ENCODE measurements at places on chromosomes 3 and 15.
A peak's percentile ranks its signal among the peaks of the same experiment; 100 is the strongest.

DNA sequence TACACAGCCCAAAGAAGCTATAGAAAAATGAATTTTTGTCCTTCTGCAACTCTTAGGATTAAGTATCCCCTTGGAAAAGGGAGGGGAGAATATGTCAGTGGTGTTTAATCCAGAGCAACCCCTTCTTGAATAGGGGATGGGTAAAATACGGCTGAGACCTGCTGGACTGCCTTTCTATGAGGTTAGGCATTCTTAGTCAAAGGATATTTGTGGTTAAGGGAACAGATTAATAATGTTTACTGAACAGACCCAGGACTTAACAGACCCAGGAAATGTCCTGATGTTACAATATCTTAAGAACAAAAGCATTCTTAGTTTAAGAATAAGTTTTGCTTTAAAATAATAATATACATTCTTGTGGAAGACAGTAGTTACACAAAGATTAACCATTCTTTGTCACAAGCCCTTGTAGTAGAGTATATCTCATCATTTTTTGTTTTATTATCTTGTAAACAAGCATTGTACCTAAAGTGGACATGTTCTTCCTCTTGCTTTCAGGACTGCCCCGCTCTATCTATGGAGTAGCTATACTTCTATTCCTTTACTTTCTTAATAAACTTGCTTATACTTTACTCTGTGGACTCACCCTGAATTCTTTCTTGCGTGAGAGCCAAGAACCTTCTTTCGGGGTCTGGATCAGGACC is 43.8 kb upstream of the B3GALNT1 start:
- no peak for DNase-seq

DNA sequence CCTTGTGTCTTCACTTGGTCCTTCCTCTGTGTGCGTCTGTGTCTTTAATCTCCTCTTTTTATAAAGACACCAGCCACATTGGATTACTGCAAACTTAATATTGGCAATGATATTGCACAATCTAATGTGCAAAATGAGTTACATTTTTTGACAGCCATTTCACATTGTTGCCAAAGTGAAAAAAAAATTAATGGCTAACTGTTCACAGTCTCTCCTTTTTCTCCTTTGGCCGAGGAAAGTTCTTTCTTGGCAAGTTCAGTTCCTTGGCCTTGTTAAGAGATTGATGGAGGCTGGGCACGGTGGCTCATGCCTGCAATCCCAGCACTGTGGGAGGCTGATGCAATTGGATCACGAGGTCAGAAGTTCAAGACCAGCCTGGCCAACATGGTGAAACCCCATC is 62.2 kb upstream of the ZNF280D start:
- DNase-seq: no peak

DNA sequence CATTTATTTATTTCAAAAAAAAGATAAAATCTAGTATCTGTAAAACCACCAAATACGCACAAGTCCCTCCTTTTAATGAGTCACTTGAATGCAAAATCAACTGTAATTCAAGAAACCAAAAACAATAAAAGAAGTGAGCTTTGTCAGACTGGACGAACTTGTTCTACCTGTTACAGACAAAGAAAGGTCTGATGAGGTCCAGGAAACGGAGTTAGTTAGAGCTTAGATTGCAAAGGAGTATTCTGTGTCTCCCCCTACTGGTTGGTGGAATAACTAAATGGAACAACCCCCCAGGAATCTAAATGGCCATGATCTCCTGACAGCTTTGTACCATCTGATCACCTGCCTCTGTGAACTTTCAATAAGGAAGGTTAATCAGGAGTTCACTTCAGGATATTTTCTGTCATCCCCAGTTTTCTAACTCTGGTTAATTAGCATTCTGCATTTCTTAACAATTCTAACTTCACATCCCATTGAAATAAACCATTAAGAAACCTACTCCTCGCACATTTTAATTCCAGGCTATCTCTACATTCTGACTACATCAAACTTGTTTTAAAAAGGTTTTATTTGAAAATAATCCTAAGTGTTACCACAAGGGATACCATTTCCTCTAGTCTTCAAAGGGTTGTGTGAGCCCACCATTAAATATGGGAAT is 333.0 kb upstream of the SATB1 start:
- DNase-seq: peak; percentile 29

GRCh38 chr15:47395076-47395475 is 322.2 kb upstream of the SEMA6D start:
- no peak for DNase-seq

DNA sequence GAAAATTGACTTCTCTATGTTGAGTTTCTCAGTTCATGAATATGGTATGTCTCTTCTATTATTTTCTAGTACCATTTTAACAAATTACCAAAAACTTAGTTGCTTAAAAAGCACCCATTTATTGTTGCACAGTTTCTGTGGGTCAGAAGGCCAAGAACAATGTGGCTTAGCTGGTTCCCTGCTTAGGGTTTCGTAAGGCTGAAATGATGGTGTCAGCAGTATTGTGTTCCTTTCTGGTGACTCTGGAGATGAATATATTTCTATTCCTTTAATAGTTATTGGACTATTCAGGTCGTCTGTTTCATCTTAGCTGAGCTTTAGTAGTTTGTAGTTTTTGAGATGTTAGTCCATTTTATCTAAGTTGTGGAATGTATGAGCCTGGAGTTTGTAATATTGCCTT is 44.9 kb downstream of the IL1RAP start:
- DNase-seq: no peak

DNA sequence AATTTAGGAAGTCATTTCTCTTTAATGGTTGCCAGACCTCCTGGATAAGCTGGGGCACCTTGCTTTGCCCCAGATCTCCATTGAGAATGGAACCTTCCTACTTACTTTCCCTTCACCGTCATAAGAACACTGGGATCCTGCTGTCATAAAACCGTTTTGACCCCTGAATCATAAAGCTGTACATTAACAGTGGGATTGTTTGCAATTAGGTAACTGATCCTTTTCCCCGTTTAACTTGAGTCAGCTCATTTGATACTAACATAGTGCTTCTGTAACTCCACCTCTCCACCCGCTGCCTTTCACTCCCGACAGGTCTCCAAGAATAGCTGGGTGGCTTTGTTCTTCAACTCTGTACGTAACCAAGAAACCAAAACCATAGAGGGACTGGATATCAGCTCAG is 308.2 kb upstream of the WNT5A start:
- DNase-seq: no peak

DNA sequence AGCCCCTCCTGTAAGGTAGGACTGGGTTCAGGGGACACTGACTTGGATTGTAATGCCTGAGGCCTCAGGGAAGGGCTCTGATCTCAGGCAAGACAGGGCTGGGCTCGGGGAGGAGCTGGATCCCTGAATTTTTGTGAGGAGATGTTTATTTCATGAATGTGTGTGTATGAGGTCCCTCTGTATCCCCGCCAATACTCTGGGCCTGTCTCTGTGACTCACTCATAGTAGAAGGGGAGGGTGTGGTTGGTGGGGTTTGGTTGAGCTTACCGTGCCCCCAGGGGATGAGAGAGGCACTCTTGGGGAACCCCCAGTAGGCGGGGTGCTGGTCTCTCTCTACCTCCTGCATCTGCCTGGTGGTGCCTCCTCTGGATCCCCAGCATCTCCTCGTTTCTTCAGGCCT is 28.1 kb downstream of the RPSA start:
- DNase-seq: no peak

DNA sequence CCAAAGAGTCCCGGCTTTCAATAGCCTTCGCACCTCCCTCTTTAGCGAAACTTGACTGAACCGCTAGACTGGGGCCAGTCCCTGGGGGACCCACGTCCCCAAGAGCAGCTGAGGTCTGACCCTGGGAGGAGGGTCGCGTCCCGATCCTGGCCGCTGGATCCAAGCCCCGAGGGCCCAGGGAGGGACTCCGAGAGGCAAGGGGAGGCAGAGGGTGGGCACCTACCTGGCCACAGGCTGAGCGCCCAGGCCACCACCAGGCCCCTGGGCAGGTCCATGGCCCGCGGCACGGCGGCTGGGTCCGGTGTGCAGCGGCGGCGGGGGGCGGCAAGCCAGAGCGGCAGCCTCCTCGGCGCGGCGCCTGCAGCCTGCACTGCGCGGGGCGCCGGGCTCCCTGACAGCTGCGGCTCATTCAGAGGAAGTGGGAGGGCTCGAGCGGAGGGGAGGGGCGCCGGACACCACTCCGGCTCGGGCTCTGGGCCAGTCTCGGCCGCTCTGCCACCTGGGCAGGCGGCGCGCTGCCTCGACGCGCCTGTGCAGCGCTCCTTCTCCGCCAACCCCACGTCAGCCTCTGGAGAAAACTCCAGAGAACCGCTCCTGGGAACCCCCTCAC is at the start of gene ITGA11:
TSS of gene ITGA11 (minus strand) at position 372 of the 610 bp plus-strand sequence. CDS start at position 275, 97 bp downstream.
- DNase-seq: no peak

GRCh38 chr15:100400996-100401395 is 59.2 kb upstream of the ADAMTS17 start:
- no peak for DNase-seq

DNA sequence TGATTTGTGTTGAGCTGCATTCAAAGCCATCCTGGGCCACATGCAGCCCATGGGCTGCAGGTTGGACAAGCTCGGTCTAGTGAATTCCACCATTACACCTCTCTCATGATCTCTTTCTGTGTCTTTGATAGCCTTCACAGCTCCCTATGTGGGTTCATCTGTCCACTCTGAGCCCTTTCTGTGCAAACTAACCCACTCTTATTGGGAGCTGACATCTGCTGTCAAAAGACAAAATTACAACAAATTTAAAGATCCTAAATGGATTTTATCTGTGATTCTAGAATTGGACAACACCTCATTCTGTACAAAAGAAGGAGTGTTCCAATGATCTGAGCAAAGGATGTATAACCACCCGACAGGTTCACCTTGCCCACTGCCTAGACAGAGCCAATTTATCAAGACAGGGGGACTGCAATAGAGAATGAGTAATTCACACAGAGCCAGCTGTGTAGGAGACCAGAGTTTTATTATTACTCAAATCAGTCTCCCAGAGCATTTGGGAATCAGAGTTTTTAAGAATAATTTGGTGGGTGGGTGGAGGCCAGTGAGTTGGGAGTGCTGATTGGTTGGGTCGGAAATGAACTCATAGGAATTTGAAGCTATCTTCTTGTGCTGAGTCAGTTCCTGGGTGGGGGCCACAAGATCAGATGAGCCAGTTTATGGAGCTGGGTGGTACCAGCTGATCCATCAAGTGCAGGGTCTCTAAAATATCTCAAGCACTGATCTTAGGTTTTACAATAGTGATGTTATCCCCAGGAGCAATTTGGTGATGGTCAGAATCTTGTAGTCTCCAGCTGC is 2.6 kb upstream of the XYLB start:
- DNase-seq: no peak

DNA sequence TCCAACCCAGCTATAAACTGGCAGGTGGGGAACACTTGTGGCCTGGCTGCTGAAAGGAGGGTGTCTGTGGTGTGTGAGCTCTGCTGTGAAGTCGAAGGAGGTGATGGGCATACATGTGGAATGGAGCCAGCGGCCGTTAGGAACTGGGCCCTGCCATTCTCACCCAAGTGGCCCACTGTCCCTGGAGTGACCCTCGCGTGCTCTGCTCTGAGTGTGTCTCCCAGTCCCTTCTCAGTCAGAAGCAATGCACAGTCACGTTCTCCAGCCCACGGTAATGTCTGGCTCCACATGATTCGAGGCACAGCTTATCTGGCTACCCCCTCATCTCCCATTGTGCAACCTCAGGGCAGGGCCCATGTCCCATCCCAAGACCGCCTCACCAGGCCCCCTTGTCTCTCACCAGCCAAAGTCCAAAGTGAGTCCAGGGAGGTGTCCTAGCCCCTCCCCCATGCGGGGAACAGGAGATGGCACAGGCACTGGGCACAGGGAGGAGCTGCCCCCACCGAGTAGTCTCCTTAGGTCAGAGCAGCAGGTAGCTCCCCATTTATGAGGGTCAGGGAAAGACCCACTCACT is 62.9 kb downstream of the ZNF445 start:
- no peak for DNase-seq

GRCh38 chr3:128123156-128123537 is 465 bp downstream of the RUVBL1 start:
- DNase-seq: no peak

- no peak for DNase-seq
These were observed 62.6 kb downstream of the ZIC1 start for GRCh38 chr3:147471741-147472140.

GRCh38 chr3:50146316-50146901 is 8.7 kb upstream of the SEMA3F start:
- no peak for DNase-seq

- DNase-seq: no peak
These were observed 129.8 kb upstream of the CPNE4 start for GRCh38 chr3:132164469-132165092.

- DNase-seq: no peak
These were observed 8.0 kb downstream of the CEP152 start for GRCh38 chr15:48802867-48803266.

DNA sequence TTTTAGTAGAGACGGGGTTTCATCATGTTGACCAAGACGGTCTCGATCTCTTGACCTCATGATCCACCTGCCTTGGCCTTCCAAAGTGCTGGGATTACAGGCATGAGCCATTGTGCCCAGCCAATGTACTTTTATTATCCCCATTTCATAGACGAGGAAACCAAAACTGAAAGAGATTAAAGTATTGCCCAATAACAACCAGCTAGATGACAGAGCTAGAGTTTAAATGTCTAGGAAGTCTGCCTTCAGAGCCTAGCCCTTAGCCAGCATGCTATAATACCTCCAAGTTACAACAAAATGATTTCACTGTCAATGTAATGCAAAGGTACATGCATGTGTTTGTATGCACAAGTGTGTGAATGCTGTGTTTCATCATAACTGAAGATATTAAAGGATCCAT is 389.4 kb upstream of the RBMS3 start:
- no peak for DNase-seq

DNA sequence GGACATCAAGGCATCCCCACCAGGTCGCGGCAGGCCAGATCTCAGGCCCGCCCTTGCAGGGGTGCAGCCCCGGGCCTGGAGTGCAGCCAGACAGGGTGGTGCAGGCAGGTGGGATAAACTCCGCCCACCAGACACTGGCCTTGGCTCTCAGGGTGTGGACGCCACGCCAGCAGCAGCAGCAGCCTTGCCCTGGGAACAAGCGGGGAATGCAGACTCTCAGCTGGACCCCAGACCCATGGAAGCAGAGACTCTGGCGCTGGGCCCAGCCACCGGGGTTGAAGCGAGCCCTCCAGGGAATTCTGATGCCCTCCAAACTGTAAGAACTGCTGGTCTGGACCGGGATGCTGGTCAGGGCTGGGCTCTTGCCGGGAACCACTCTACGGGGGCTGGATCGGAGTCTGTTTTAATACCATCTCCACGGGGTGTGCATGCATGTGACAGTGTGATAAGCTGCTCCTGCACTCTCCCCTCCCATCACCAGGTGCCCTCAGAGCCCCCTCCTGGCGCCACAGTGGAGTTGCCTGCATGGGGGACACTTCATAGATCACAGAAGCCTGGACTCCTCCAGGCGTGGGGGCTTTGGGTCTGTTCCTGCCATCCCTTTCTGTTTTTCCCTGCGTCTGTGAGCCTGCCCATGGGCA is 142.7 kb downstream of the NSMCE3 start:
- no peak for DNase-seq

- DNase-seq: no peak
These were observed 712 bp upstream of the MME start for GRCh38 chr3:155079468-155079745.

GRCh38 chr3:66463730-66464511 is 36.9 kb downstream of the LRIG1 start:
- DNase-seq: no peak
